ENCODE measurements at places on chromosomes 2 and 18.

DNA sequence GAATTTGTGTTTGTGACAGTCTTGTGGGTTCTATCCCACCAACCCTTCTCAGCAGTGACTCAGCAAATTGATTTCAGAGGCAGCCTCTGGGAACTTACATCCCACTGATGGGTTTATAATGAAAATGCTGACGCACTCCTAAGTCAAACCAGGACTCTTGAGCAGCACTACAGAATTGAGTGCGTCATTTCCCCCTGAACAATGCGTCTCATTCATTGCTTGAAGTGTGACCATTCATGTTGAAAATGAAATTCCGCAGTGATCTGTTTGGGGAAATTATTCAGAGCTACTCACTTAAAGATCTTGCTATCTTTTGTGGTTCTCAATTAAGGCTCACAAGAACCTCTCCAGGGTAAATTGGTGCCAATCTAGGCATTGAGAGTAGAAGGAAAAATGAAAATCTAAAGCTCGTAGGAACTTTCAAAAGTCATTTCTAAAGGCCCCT, 417.7 kb upstream of the SLC14A2 start:
- H3K4me1 ChIP-seq: no peaks in the 10 kb centered on the region
- H3K4me3 ChIP-seq: no peak overlapping the region
- no peaks in the 10 kb centered on the region for H3K36me3 ChIP-seq

- peaks cover 19% of the 10 kb centered on the region for H3K4me1 ChIP-seq
- no peaks in the 10 kb centered on the region for H3K36me3 ChIP-seq
- no peaks in the 10 kb centered on the region for H3K27me3 ChIP-seq
- peak; percentile 86 for DNase-seq
- H3K27ac ChIP-seq: peak overlapping the region; percentile 78
- no peak overlapping the region for H3K4me3 ChIP-seq
Measured at GRCh38 chr2:55111570-55112228, 61.4 kb upstream of the RTN4 start.

GRCh38 chr2:148533004-148533403, 111.5 kb upstream of the EPC2 start:
- no peaks in the 10 kb centered on the region for H3K36me3 ChIP-seq
- H3K4me3 ChIP-seq: no peak overlapping the region
- H3K4me1 ChIP-seq: no peaks in the 10 kb centered on the region

GRCh38 chr18:3153107-3153704, 66.6 kb downstream of the MYOM1 start:
- H3K4me1 ChIP-seq: peaks cover 12% of the 10 kb centered on the region
- no peak overlapping the region for H3K27ac ChIP-seq
- H3K36me3 ChIP-seq: no peaks in the 10 kb centered on the region

DNA sequence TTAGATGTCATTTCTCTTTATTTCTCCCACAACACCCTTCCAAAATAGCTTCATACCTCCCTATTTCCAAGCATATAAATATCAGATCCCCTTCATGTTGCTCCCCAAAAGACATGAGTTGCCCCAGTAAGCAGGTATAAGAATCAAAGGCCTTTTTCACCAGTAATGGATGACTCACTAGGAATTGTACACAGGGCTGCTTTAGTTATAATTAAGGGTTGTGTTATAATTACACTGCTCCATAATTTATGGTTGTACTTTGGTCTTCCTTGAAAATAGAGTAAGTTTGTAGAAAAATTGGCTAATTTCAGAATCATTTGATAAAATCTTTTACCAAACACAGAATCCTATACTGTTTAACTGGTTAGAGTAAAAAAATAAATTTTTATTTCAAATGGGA, 8.8 kb upstream of the AQP4 start:
- H3K27me3 ChIP-seq: no peaks in the 10 kb centered on the region
- H3K4me3 ChIP-seq: no peak overlapping the region
- DNase-seq: no peak

- no peaks in the 10 kb centered on the region for H3K36me3 ChIP-seq
- no peaks in the 10 kb centered on the region for H3K27me3 ChIP-seq
- no peak for DNase-seq
- no peak overlapping the region for H3K27ac ChIP-seq
Measured at GRCh38 chr2:72623481-72623880, 202.4 kb downstream of the EXOC6B start.

- H3K4me1 ChIP-seq: peaks cover 12% of the 10 kb centered on the region
- no peaks in the 10 kb centered on the region for H3K27me3 ChIP-seq
- H3K27ac ChIP-seq: no peak overlapping the region
- H3K4me3 ChIP-seq: no peak overlapping the region
- H3K36me3 ChIP-seq: no peaks in the 10 kb centered on the region
Measured at GRCh38 chr18:79420033-79420745, 24.5 kb downstream of the NFATC1 start.

GRCh38 chr2:172431463-172431862, 4.1 kb downstream of the ITGA6 start:
- no peaks in the 10 kb centered on the region for H3K36me3 ChIP-seq
- H3K27me3 ChIP-seq: no peaks in the 10 kb centered on the region
- DNase-seq: no peak

DNA sequence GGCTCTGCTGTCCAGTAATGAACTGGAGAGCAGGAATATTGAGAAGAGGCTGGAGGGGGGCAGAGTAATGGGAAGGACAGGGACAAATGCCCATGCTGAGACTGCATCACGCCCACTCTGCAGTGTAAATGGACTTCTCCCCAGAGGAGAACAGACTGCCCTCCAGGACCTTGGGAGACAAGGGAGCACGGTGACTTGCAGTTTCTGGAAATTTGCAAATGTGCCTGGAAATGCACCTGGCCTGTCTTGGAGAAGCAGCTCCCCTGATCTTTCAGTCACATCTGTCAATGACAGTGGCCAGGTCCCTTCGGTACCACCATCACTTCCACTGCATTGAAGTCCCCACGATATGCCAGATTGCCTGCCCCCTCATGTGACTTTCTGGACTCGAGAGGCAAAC, 178.7 kb upstream of the SH3BP4 start:
- peaks cover 24% of the 10 kb centered on the region for H3K4me1 ChIP-seq
- H3K36me3 ChIP-seq: no peaks in the 10 kb centered on the region
- no peaks in the 10 kb centered on the region for H3K27me3 ChIP-seq
- H3K4me3 ChIP-seq: no peak overlapping the region
- no peak for DNase-seq
- no peak overlapping the region for H3K27ac ChIP-seq

DNA sequence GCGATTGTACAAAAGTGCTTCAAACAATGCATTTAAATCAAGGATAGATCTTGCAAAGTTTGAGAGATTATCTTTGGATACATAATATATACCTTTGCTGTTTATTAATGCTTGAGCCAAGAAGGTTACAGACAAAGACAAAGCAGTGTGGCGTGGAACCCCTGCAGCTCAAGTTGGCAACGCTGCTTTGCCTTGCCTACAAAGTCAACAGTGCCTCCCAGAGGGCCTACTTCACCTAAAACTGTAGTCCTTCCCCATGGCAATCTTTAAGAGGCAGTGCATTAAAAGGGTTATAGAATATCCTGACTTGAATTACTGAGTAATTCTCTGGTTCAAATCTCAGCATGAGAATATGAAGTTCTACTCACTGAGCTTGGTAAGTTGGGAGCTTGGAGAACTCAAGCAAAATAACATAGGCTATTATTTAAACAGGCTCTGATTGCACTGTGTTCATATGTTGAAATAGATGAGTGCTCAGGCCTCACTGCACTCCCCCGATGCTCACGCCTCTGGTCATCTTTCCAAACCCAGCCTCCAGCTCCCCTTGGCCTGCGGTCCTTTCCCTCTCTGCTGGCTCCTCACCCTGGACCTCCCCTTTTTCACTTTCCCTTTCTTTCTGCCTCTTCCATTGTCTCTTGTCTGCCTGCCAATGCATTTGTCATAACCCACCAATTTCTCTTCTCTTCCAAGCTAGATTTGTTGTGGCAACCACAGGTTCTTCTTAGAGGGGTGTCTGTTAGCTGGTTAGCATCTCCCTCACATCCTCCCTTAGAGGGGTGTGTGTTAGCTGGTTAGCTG, 96.5 kb downstream of the MYT1L start:
- H3K27me3 ChIP-seq: no peaks in the 10 kb centered on the region
- no peaks in the 10 kb centered on the region for H3K4me1 ChIP-seq
- no peak overlapping the region for H3K27ac ChIP-seq
- no peak overlapping the region for H3K4me3 ChIP-seq
- no peaks in the 10 kb centered on the region for H3K36me3 ChIP-seq

DNA sequence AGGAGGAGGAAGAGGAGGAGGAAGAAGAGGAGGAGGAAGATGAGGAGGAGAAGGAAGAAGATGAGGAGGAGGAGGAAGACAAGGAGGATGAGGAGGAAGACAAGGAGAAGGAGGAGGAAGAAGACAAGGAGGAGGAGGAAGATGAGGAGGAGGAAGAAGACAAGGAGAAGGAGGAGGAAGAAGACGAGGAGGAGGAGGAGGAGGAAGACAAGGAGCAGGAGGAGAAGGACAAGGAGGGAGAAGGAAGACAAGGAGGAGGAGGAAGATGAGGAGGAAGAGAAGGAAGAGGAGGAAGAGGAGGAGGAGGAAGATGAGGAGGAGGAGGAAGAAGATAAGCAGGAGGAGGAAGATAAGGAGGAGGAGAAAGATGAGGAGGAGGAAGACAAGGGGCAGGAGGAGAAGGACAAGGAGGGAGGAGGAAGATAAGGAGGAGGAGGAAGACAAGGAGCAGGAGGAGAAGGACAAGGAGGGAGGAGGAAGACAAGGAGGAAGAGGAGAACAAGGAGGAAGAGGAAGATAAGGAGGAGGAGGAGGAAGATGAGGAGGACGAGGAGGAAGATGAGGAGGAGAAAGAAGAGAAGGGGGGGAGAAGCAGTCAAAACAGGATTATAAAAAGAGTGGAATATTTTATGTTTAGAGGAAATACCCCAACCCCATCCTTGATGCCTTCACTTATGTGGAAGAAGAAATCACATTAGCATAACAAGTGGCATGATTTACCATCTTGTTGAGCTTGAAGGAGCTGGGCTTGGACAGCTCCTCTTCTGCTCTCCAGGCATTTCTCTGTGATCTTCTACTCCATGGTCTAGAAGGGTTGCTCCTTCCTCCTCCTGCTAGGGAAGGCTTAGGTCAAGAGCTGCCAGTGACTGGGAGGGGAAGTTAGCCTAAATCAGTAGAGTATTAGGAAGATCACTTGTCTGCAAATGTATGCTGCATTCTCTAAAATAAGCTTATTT, 45.3 kb upstream of the KCTD1 start:
- H3K27me3 ChIP-seq: no peaks in the 10 kb centered on the region
- no peak for DNase-seq
- no peak overlapping the region for H3K27ac ChIP-seq
- H3K36me3 ChIP-seq: no peaks in the 10 kb centered on the region

DNA sequence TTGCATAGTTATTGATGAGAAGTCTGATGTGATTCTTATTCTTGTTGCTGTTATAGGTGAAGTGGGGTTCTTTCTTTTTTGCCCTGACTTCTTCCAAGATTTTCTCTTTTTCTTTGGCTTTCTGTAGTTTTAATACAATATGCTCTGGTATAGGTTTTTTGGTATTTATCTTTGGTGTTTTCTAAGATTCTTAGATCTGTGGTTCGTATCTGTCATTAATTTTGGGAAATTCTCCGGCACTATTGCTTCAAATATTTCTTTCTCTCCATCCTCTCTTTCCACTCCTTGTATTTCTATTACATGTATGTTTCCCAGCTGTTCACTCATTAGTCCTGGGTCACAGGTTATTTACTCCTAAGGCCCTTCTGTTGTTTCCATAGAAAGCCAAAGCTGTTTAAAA, 43.8 kb downstream of the SKA1 start:
- no peaks in the 10 kb centered on the region for H3K27me3 ChIP-seq
- no peak for DNase-seq
- no peak overlapping the region for H3K27ac ChIP-seq
- H3K4me3 ChIP-seq: no peak overlapping the region
- no peaks in the 10 kb centered on the region for H3K4me1 ChIP-seq

DNA sequence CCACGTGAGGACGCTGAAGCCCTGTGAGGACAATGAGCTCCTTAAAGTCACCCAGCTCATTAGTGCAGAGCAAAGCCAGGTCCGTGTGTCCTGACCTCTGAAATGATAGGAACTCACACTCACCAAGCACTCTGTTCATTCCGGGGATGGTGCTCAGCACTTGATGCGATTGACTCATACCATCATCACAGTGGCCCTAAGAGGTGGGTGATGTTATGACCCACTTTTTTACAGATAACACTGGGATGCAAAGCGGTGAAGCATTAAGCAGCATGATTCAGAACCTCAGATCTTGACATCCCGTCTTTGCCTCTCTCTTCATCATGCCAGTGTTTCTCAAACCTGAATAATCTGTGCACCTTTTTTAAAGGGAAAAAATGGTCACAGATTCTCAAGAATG, 234.8 kb downstream of the ALPK2 start:
- peaks cover 20% of the 10 kb centered on the region for H3K4me1 ChIP-seq
- no peaks in the 10 kb centered on the region for H3K27me3 ChIP-seq
- no peak for DNase-seq
- H3K36me3 ChIP-seq: no peaks in the 10 kb centered on the region
- H3K27ac ChIP-seq: no peak overlapping the region
- no peak overlapping the region for H3K4me3 ChIP-seq

DNA sequence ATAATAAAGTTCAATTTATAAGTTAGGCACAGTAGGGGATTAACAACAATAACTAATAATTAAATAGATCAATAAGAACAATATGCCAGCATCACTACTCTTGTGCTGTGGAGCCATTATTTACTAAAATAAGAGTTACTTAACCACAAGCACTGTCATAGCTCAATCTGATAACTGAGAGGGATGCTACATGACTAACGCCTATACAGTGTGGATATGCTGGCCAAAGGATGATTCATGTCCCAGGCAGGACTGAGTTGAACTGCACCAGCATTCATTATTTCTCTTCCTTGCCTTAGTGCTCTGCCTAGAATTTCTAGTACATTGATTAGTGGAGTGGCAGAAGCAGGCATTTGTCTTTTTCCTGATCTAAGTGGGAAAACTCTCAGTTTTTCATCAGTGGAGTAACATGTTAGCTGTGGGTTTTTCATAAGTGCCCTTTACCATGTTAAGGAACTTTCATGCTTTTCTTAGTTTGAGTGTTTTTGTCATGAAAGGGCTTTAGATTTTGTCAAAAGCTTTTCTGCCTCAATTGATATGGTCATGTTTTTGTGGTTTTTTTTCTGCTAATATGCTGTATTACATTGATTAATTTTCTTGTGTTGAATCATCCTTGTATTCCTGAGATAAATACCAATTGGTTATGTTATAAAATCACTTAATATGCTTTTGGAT, 21.7 kb downstream of the KIAA1328 start:
- no peaks in the 10 kb centered on the region for H3K27me3 ChIP-seq
- no peak for DNase-seq
- no peaks in the 10 kb centered on the region for H3K4me1 ChIP-seq
